ENCODE measurements at places on chromosomes 3 and 15.

- peak; percentile 68 for DNase-seq
Measured at GRCh38 chr15:40128766-40129660, 20.3 kb upstream of the BMF start.

GRCh38 chr15:75149867-75150709, 51.6 kb upstream of the C15orf39 start:
- no peak for DNase-seq

DNA sequence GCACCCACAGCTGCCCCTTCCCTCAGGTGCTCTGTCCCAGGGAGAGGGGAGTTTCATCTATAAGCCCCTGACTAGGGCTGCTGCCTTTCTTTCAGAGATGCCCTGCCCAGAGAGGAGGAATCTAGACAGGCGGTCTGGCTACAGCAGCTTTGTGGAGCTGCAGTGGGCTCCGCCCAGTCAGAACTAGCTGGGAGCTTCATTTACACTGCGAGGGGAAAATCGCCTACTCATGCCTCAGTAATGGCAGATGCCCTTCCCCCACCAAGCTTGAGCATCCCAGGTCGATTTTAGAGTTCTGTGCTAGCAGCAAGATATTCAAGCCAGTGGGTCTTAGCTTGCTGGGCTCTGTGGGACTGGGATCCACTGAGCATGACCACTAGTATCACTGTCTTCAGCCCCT, 181.2 kb upstream of the RARB start:
- DNase-seq: no peak

- no peak for DNase-seq
Measured at GRCh38 chr3:51873876-51874275, 1.5 kb downstream of the IQCF5 start.

- DNase-seq: no peak
Measured at GRCh38 chr3:176961916-176962315, 235.4 kb downstream of the TBL1XR1 start.

- no peak for DNase-seq
Measured at GRCh38 chr15:100900136-100900794, 18.9 kb upstream of the LRRK1 start.

- no peak for DNase-seq
Measured at GRCh38 chr3:57160765-57161538, 4.2 kb downstream of the IL17RD start.

GRCh38 chr3:65888980-65889706, 149.6 kb downstream of the MAGI1 start:
- no peak for DNase-seq

- no peak for DNase-seq
Measured at GRCh38 chr3:129181819-129182218, 1.9 kb downstream of the CNBP start.

DNA sequence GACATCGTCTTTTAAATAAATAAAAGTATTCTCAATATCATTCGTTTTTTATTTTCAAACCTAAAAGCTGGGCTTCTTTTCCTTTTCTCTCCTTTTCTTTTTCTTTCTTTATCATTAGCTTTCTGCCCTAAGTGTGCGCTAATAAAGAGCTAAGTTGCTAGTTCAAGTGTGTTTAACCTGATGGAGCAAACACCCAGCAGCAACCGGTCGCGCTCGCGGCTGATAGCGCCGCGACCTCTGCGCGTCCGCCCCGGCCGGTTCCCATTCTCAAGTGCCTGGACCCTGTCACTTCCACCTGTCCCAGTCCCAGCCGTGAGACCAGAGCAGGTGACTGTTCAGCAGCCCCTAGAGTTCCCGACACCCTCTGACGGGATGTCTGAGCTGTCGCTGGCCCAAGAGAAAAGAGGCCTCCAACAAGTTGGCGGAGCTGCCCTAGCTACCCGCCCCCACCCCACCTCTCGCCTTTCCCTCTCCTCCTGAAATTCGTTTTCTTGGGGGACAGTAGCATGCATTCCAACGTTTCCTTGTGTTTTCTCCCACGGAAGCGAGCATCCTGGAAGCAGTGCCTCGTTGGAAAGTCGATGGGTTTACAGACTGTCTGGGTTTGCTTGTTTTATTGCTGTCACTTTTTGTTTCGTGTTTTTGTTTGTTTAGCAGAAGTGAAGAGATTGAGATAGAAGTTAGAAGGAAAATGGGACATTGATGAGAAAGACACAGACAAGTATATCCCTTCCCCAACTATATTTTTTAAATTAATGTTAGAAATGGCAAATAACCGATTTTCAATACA, 3.1 kb upstream of the MECOM start:
- no peak for DNase-seq

DNA sequence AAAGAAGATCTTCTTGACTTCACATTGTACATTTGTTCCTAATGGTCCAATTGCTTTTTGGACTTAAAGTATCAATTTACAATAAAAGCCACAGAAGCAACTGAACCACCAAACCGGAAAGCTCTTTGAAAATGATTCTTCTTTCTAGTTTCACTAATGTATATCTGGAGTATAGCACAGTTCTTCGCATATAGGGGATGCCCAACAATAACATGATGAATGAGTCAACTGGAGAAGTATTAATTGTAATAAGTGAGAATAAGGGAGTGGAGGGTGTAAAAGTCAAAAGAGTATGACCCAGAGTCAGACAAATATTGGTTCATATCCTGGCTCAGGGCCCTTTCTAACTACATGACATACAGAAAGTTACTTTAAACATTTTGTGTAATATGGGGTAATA, 425.2 kb downstream of the ZBTB20 start:
- no peak for DNase-seq

GRCh38 chr3:38724392-38724736, 74.9 kb upstream of the SCN5A start:
- no peak for DNase-seq

DNA sequence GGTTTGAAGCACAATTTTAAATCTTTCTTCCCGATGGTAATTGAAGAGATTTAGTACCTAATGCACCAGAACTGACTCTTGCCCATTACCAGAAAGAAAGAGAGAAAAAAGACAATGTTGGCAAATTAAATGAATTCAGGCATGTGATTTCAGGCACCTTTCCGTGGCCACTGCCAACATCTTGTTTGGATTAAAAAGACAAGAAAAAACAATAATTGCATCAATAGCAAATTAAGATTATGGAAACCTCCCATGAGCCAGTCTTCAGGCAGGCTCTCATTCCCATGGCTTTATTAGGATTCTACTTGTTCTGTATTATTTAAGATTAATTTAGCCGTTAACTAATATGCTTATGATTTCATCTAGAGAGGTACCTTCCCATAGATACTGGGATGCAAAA, 193.0 kb downstream of the GREM1 start:
- DNase-seq: no peak

GRCh38 chr15:70050970-70051369, 46.7 kb downstream of the TLE3 start:
- no peak for DNase-seq

DNA sequence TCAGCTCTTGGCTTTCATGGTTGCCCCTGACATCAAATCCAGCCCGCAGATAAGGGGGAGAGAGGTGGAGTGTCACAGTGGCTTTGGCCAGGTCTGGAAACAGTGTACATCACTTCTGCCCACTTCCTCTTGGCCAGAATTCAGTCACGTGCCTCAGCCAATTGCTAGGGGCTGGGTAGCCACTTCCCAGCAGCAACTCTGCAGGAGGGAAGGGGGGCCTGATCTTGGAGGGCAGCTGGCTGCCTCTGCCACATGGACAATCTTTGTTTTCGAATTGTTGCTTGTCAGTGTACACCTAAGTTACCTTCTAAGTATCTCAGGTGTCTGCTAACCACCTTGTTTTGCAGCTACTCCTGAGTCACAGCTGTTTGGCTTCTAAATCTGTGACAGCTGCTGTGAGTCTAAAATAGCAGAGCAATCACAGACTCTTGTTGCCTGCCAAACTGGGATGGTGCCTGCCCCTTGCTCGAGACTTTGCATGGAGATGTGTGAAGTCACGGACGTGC, 41.0 kb upstream of the LIMD1 start:
- DNase-seq: no peak

GRCh38 chr3:108297647-108298046, 1.3 kb downstream of the HHLA2 start:
- no peak for DNase-seq

GRCh38 chr15:68365140-68365745, 66.7 kb downstream of the ITGA11 start:
- no peak for DNase-seq

DNA sequence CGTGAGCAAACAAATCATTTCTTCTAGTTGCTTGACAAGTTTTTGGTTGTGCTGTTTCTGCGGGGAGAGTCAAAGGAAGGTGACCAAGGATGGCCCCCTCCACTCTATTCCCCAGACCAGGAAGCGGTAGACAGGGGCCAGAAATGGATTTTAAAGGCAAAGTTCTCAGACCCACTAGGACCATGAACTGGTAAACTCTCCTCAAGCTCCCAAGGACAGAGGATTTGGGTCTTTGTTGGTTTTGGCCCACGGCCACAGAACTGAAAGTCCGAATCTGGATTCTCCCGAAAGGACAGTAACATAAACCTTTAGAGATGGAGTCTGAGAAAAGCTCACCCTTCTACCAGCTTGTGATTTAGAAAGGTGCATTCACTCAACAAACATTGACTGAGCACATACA, 85.9 kb upstream of the C2CD4B start:
- no peak for DNase-seq

DNA sequence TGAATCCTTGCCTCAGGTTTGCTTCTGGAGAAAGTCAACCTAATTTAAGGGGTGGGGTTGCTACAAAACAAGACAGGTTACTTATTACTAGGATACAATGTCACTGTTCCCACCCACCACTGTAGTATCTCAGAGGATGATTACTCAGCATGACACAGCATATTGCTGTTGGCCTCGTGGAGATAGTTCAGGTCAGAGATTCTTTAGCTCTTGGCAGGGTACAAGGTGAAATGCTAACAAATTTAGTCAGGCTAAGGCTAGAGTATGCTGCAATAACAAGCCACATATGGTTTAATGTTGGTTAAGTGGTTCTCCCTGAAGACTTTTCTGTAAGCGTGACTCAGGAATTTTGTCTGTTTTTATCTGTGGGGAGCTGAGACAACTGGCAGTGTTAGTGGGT, 161.8 kb downstream of the EDEM1 start:
- DNase-seq: no peak

- DNase-seq: no peak
Measured at GRCh38 chr3:56291244-56291680, 177.0 kb downstream of the ERC2 start.

DNA sequence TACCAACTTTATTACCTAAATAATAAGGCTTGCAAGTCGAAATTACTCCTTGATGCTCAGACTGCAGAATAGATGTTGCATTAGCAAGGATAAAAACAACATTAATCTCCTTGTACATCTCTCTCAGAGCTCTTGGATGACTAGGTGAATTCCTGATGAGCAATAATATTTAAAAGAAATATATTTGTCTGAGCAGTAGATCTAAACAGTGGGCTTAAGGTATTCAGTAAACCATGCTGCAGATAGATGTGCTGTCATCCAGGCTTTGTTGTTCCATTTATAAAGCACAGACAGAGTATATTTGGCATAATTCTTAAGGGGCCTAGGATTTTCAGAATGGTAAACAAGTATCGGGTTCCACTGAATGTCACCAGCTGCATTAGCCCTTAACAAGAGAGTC, 257.1 kb downstream of the TUSC7 start:
- no peak for DNase-seq

DNA sequence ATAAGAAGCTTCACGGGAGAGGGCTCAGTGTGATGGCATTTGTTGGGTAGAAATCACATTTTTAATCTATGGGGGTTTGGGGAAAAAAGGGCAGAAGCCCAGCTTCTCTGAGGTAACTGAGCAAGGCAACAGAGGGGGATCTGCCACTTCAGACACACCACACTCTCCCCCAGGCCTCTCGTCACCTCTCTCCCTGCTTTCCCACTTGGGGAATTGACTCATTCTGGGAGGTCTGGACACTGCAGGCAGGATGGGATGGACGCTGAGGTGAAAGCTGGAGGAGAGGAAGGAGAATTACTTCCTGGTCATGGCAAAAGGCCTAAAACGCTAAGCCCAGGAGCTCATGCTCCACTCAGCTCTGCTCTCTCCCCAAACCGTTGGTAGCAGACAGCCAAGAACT, 33.2 kb downstream of the MYO5C start:
- DNase-seq: peak; percentile 59

- no peak for DNase-seq
Measured at GRCh38 chr3:97694876-97695275, 69.7 kb upstream of the ARL6 start.

DNA sequence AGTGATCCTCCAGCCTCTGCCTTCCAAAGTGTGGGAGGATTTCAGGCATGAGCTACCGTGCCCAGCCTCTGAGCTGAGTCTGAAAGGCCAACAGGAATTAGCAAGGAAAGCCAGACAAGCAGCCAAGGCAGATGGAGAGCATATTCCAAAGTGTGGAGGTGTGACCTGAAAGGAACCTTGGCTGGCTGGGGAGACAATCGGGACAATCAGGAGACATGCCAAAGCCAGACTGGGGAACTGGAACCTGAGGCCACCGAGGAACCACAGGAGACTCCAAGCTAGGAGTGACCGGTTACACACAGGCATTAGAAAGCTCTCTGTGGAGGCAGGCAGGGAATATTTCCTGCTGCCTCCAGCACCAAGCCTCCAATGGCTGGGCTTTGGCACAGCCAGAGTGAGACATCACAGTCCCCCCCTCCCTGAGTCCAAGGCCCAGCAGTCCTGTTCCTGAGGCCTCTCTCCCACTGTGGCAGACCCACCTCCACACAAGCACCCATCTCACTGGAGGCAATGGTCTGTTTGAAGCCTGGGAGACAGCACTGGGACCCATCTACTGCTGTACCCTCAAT, 4.5 kb upstream of the C15orf39 start:
- DNase-seq: no peak

DNA sequence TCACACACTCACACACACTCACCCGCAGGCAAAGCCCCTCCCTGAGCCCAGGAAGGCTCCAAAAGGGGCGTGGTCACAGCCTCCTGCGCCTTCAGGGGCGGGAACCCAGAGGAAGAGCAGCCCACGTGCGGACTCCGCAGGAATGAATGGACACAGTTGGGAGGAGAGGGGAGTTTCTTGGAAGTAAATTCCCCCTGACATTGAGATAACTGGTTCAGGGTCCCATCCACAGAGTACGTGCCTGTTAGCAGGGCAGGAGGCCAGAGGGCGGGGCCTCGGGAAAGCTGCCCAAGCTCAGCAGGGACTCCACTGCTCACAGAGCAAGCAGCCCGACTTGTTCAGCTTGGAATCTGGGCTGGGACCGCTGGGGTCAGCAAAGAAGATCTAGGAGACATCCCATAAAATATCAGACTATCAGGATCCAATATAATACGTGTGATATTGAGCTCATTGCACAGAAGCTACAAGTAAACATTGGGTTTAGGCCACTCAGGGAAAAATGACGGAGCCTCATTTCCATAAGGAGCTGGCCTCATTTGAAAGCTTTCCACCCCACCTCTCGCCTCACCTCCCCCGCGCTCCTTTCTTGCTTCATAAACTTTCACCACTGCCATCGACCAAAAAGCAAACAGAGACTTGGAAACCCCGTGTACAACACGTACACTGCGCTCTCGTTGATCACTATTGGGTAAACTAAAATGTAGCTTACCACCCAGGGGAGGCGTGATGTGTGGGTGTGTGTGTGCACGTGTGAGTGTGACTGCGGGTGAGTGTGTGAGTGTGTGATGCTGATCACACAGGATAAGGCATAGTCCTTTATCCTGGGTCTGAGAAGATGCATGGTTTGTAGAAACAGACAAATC, 36.0 kb downstream of the TM2D3 start:
- DNase-seq: peak; percentile 26

GRCh38 chr3:169280646-169281045, 382.9 kb downstream of the MECOM start:
- no peak for DNase-seq

Measured in stimulated activated effector memory CD8-positive, alpha-beta T cell treated with anti-CD3 and anti-CD28 coated beads, Interleukin-12 subunit alpha, Interleukin-12 subunit beta, amount 100 ng/mL, for 72 hours (primary cell).